SK-N-SH (cell line): ENCODE measurements at places on chromosomes 3 and 15. TPM values are rescaled to one million over a fixed set of nuclear protein-coding genes. Genes with fewer than 3 reads are reported as not detected.

- no peak for DNase-seq
Observed at GRCh38 chr3:16311960-16312451, 47.0 kb downstream of the OXNAD1 start.

The SLC12A1 gene
- polyA plus RNA-seq, result not detected in 2 replicates

The TERC gene
- polyA plus RNA-seq, result 0.32 and 0.64 TPM in 2 replicates

DNA sequence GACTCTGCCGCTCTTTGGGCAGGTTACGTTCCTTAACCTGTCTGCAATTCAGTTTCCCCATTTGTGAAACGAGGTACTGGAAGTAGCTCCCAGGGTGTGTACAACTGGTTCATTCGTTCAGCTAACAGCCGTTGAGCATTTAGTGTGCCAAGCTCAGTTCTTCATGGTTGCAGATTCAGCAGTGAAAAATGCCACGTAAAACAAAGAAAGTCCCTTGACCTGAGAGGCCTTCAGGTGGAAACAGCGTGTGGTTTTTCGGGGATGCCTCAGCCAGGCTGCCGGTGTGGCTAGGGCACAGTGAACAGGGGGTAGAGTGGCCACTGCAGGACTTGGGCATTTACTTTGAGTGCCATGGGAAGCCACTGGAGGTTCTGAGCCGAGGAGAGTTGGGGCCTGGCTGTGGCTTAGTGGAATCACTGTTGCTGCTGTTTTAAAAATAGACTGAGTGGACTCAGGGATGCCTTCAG is 4.7 kb downstream of the SYNM start:
- no peak for DNase-seq

The CLEC3B gene
- polyA plus RNA-seq, result 0.16 and 0.46 TPM in 2 replicates

GRCh38 chr15:58549785-58550074 is 117.9 kb downstream of the LIPC start:
- no peak for DNase-seq
